ENCODE measurements at places on chromosomes 2 and 18.

DNA sequence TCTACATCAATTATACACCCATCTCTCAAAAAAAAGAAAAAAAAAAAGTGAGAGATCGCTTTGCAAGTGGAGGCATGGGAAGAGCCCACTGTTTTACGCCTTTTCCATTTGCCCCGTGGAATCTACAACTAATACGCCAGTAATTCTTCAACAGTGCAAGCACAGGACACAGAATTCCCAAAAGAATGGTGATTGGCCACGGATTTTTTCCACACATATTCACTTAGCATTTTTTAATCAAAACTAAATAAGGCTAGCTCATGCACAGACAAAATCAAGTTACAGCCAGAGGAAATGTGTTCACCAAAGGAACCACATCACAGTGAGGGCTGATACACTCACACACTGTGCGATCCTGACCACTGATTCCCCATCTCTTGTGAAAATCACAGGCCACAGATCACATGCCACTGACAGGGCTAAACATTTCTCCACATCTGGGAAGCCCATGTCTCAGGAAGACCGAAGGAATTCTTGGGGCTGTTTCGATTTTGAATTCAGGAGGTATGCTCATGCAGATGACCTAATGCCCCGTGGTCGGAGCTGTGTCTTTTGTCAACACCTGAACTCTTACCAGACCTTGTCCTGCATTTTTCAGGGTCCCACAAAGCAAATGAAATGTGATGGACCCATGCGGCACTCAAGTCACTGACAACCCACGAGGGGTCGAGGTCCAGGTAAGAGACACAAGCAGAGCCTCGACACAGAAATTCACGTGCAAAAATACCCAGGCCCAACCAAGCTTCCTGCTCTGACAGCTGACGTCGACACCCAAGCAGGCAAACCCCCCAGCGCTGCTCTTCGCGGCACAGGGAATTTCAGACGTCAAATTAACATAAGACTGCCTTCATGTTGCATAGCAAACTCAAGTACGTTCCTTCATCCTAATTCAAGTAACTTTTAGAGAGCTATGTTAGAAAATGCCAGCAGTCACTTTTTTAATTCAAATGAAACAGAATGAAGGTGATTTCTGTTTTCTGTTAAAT, 69.6 kb downstream of the ZNF516 start:
- no peak for DNase-seq

DNA sequence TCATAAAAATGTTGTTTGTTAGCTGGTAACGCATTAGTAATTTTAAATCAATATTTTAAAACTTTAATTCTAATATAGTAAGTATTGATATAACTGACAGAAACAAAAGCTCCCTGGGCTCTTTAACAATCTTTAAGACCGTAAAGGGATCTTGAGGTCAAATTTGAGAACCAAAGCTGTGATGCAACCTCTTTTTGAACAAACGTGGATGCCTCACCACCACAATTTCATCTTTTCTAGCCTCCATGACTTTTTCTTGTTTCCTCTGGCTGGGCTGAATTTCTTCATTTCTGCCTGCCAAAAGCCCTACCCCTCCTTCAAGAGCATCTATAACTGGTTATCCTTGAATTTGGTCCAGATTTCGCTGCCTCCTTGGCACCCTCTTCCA, 563 bp upstream of the POLE4 start:
- DNase-seq = no peak

DNA sequence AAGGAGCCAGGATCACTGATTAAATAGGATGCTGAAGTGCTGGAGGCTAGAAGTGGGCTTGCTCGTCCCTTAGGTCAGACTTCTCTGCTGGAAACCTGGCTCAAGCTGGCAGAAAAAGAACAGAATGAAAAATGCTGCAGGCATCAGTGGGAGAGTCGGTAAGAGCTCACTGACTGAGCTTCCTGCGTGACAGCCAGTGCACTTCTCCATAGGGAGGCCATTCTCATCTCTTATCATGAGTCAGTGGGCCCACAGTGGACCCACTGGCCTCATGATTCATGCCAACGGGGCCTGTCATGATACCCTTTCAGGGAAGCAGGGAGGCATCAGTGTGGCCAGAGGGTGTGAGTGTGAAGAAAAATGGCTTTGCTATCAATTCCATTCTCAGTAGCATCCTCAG, 498.2 kb downstream of the PTPRM start:
- DNase-seq = no peak

DNA sequence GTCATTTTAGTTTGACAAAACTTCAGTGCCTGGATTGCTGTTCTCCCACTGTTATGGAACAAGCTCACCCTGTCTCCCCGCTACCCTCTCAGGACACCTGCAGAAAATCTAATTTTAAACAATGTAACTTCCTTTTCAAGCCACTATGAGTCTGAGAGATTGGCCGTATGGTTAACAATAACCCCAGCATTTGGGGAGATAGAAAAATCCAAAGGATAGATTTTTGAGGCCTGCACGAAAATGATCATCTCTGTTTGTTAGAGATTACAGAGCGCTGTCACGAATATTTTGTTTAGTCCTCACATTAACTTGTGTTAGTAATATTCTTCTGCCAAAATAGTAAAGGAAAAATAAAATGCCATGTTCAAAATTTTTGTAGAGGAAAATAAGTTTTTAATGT, 24.7 kb downstream of the CAB39 start:
- no peak for DNase-seq

DNA sequence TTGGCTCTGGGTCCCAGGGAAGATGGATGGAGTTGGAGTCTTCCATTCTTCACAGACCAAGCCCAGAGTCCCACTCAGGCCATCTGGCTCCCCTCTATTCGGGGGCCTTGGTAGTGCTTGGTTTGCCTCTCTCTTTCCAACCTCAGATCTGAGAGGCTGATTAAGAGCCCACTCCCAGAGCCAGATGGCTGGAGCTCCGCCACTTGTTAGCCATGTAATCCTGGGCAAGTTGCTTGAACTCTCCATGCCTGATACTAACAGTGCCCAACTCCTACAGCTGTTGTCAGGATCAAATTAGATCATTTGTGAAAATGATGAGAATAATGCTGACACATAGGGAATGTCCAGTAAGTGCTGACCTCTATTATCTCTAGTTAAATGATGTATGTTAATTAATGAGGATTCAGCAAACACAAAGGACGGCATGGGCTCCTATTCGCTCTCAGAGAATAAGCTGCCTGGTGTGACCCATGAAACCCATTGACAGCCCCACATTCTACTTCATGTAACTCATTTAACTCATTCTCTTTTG, 46.6 kb upstream of the SLC14A1 start:
- no peak for DNase-seq

Measured in heart right ventricle (tissue), 16 donors.